ENCODE measurements at places on chromosomes 5 and 9.

- DNase-seq: no peak
Observed at GRCh38 chr5:51961154-51961562, 577.9 kb downstream of the ISL1 start.

DNA sequence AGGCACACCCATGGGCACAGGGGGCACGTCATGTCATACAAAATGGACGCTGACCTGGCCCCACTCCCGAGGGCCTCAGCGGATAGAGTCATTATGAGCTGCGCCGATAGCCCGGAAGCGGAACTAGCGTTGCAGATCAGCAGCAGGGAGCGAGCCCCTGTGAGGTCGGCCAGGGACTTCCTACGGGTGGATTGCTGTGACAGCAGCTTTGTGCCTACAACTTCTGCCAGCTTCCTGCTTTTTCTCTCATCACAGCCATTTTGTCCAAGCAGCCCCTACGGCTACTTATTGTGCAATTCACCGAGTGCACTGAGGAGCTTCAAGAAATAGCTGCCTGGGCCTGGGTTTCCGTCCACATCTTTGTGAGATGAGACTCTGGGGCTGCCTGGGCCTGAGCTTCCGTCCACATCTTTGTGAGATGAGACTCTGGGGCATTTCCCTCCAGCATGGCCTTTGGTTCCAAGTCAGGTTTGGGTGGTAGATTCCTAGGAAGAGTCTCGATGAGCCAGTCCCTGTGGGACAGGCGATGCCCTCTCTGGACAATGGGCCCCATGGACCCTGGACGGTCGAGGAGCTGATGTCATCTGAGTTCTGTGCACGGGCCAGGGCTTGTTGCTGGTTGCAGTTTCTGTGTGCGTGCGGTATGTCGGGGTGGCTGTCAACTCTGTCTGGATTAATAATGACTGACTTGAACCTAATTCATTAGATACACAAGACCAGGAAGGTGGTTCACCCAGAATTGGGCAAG, 67.0 kb upstream of the GNE start:
- DNase-seq: no peak

GRCh38 chr5:109619021-109619460, 70.7 kb upstream of the MAN2A1 start:
- no peak for DNase-seq

- no peak for DNase-seq
Observed at GRCh38 chr5:126093041-126093440, 330.2 kb upstream of the GRAMD2B start.

GRCh38 chr5:118614731-118615456, 373.5 kb downstream of the DTWD2 start:
- no peak for DNase-seq

All from GM10248 (cell line).